ENCODE measurements at places on chromosomes 6 and 20. TPM values are rescaled to one million over a fixed set of nuclear protein-coding genes. Genes with fewer than 3 reads are reported as not detected.
A peak's percentile ranks its signal among the peaks of the same experiment; 100 is the strongest.

DNA sequence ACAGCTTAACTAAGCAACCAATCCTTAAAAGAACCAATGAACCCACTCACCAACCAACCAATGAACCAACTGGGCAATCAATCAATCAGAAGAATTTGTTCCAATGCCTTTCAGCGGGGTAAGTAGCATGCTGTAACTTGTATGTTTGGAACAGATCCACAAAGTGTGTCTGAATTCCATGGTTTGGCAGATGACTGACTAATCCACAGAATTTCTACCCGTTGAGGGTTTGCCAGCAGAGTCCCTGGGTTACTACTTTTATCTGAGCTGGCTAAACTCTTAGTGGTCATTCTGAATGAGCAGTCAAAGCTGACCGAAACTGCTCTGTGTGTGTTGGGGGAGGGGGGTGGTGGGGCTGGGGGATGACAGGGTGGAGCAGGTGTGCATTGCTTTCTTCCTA, 125.0 kb upstream of the JAG1 start:
- no peak for DNase-seq

The MROH8 gene
- 3.7 TPM for total RNA-seq

The DEFB132 gene
- total RNA-seq, result not detected

DNA sequence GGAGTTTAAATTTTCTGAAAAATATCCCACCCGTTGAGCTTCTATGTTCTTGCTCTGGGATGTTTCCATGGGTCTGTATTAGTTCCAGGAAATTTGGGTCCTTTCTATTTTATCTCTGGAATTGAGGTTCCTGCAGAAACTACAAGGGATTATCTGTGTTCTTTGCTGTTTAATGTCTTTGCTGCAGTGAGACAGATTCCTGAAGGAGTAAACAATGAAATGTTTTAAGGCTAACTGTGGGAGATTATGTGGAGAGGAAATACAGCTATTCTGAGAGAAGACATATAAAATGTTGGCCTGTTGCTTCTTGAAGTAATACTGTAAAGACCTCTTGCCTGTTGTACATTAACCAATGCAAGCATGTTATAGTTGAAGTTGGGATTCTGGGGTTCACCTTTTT, 43.5 kb downstream of the SAMD5 start:
- DNase-seq, result no peak

- peak; percentile 68 for DNase-seq
These were observed 4.0 kb downstream of the VARS1 start for GRCh38 chr6:31791324-31792089.

The SNAI1 gene
- total RNA-seq, result 0.73 TPM

- DNase-seq, result no peak
These were observed 26.8 kb upstream of the SLC17A3 start for GRCh38 chr6:25900843-25901242.

DNA sequence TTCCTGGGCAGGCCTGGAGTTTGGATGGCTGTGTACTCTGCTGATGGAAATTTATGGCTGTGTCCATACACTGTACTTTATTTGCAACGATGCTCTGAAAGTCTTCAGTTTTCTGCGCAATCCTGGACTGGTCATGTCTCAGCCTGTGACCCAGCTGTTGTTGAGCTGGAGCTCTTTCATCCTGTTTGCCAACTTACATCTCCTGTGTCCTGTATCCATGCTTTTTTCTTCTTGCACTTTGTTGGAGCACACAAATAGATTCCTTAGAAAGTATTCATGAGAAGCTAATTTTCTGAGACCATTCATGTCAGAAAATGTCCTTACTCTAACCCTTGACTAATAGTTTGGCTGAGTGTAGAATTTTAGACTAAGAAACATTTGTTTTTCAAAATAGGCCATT, 251.2 kb downstream of the BCKDHB start:
- no peak for DNase-seq

The DPPA5 gene
- total RNA-seq, result not detected

The TFAP2A gene
- total RNA-seq, result 0.43 TPM

DNA sequence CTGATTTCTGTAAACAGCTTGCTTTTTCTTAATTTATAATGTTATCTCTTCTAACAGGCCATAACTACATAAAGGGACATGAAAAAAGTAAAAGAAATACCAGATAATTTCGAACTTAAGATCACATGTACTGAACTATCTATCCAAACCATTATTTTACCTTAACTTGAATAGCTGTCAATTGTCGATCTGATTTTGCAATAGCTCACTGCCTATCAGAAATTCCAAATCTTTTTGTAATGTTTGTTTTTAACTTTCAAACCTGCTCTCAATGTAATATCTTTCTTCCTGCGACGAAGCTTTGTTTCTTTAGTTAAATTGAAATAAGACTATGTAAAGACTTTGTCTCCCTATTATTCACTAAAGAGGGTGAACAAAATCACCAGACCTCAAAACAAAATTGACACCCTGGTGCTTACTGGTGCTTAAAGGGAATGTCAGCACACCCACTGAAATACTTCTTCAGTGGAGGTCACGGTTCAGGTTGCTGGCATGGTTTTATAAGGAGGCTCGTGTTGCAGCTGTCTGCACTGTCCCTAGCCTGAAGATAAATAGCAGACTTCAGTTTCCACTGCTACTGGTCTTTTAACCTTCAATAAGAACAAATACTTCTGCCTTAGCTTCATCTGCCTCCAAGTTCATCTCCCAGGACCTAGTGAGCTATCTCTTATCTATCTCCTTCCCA, 117.5 kb upstream of the QKI start:
- no peak for DNase-seq

GRCh38 chr6:74657011-74657410, 548.8 kb downstream of the COL12A1 start:
- no peak for DNase-seq

DNA sequence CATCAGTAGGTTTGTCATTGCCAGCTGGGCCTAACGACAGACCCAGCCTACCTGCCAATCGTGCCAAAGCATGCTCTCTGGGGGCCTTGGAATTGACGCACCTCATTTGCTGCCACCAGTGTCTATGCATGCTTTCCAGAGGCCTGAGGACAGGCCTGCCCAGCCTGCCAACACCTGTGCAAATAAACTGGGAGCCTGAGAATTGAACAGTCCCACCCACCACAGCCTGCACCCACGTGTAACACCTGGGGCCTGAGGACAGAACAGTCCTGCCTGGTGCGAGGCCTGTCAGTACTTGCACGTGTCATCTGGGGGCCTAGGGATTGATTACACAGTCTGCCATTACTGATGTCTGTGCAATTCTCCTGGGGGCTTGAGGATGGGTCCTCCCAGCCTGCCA, 6.2 kb upstream of the RNF217 start:
- no peak for DNase-seq

Data from Right ventricle myocardium inferior (tissue), 1 donor.